Activated naive CD8-positive, alpha-beta T cell treated with anti-CD3 and anti-CD28 coated beads for 36 hours (primary cell): ENCODE measurements at places on chromosomes 6 and 20.

GRCh38 chr6:41098366-41098765 lies 25.6 kb downstream of the NFYA start:
- no peaks in the 10 kb centered on the region for H3K27me3 ChIP-seq
- H3K4me3 ChIP-seq, result no peak overlapping the region
- no peak overlapping the region for H3K27ac ChIP-seq
- H3K4me1 ChIP-seq, result peaks cover 5% of the 10 kb centered on the region

DNA sequence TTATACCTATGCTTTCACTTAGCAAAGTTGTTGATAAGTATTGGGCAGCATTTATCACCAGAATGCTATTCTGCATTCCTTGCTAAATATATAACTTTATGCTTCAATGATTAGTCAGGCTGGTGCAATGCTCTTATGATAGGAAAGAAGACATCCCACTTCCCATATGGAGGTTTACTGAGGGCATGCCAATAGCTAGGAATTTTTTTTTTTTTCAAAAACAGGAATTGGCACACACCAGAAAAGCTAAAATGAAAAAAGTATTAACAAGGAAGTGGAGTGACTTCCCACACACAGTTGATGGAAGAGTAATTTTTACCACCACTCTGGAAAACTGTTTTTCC lies 90.8 kb downstream of the FRK start:
- H3K27ac ChIP-seq, result no peak overlapping the region
- no peak overlapping the region for H3K4me3 ChIP-seq
- no peak for DNase-seq
- H3K36me3 ChIP-seq, result no peaks in the 10 kb centered on the region
- peaks cover 3% of the 10 kb centered on the region for H3K27me3 ChIP-seq
- H3K4me1 ChIP-seq, result no peaks in the 10 kb centered on the region

DNA sequence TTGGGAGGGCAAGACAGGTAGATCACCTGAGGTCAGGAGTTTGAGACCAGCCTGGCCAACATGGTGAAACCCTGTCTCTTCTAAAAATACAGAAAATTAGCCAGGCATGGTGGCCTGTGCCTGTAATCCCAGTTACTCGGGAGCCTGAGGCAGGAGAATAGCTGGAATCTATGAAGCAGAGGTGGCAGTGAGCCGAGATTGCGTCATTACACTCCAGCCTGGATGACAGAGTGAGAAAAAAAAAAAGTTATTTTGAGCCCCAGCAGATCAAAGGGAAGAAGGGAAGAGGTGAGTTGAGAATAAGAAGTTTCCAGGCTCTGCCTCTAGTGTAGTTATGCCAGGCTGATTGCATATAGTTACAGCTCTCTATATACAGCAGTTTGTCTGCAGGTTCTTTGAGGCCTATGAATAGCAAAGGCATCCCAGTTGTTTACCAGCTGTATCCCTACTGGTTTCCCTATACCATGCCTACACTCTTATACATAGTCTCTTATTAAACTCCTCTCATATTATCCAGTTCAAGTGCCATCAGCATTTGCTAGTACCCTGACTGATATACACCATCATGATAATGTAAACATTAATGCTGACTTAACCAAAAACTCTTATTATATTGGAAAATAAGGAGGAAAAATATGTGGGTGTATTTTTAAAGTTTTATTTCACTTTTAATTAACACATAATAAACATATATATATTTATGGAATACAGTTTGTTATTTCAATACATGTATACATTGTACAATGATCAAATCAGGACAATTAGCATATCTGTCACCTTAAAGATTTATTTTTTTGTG lies 823.6 kb upstream of the ADGRB3 start:
- no peaks in the 10 kb centered on the region for H3K4me1 ChIP-seq
- no peak for DNase-seq
- no peak overlapping the region for H3K4me3 ChIP-seq
- H3K27me3 ChIP-seq, result no peaks in the 10 kb centered on the region

GRCh38 chr6:142395266-142395665 lies 93.5 kb downstream of the ADGRG6 start:
- H3K4me3 ChIP-seq, result peak overlapping the region; percentile 22
- no peak for DNase-seq
- peaks cover 27% of the 10 kb centered on the region for H3K4me1 ChIP-seq
- no peaks in the 10 kb centered on the region for H3K27me3 ChIP-seq

DNA sequence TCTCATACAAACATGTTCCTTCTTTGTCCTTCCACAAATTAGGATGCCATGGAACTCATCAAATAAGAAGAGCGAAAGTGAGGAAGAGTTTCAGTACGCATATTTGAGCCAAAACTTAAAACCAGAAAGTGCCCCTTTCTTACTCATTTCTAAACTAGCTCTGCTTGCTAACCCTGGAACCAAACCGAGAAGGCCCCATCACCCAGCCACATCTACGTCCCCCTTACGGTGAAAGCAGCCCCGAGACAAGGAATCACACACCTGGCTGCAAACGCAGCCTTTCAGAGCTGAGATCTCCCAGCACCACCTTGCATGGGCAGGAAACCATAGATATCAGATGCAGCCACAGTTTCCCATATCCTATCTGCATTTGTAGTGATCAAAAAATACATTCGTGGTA lies 28.5 kb downstream of the TRERF1 start:
- H3K4me1 ChIP-seq, result peaks cover 52% of the 10 kb centered on the region
- H3K4me3 ChIP-seq, result peak overlapping the region; percentile 6
- peak; percentile 64 for DNase-seq
- peaks cover 10% of the 10 kb centered on the region for H3K36me3 ChIP-seq
- H3K27me3 ChIP-seq, result no peaks in the 10 kb centered on the region
- peak overlapping the region; percentile 60 for H3K27ac ChIP-seq

DNA sequence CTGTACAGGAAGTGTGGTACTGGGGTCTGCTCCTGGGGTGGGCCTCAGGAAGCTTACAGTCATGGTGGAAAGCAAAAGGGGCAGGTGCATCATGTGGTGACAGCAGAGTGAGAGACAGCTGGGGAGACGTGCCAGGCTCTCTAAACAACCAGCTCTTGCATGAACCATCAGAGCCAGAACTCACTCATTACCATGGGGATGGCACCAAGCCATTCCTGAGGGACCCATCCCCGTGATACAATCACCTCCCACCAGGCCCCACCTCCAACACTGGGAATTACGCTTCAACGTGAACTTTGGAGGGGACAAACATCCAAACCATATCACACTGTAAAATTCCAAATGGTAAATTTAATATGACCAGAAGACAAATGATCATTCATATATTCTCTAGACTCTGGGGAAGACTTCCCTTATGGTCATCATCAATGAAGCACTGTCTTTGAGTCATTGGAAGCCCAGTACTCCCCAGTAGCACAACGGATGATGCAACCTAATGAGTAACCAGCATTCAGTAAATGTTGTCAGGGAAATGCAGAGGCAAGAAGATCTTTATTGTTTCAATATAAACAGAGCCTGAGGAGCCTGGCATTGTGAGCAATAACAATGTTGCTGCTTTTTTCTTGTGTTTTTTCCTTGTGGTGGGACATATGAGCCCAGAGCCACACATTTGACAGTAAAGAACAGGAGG lies 48.2 kb upstream of the RALY start:
- H3K4me1 ChIP-seq, result no peaks in the 10 kb centered on the region
- H3K36me3 ChIP-seq, result peaks cover 3% of the 10 kb centered on the region
- H3K27me3 ChIP-seq, result no peaks in the 10 kb centered on the region
